Stimulated activated CD4-positive, alpha-beta T cell treated with anti-CD3 and anti-CD28 coated beads, Interleukin-15, amount 100 ng/mL, for 1 hour (primary cell): ENCODE measurements at places on chromosomes 3 and 15.

DNA sequence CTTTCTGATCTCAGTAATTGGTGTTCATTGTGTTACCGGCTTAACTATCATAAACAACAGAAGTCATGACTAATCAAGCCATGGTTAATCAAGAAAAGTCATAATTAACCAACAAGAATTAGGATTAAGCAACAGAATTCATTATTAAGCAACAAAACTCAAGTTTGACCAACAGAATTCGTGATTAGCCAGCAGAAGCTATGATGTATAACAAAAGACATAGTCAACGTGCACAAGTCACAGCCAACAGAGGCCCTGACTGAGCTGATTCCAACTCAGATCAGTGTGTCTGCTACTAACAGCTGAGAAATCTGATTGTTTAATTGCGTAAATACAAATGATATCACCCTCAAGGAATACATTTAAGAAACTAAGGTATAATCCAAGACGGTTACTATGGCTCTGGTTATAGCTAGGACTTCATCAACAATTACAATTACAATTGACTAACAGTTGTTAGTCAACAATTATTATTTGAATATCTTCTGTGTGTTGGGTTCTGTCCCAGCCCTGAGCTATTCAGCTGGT, 67.7 kb downstream of the RARB start:
- DNase-seq = no peak

DNA sequence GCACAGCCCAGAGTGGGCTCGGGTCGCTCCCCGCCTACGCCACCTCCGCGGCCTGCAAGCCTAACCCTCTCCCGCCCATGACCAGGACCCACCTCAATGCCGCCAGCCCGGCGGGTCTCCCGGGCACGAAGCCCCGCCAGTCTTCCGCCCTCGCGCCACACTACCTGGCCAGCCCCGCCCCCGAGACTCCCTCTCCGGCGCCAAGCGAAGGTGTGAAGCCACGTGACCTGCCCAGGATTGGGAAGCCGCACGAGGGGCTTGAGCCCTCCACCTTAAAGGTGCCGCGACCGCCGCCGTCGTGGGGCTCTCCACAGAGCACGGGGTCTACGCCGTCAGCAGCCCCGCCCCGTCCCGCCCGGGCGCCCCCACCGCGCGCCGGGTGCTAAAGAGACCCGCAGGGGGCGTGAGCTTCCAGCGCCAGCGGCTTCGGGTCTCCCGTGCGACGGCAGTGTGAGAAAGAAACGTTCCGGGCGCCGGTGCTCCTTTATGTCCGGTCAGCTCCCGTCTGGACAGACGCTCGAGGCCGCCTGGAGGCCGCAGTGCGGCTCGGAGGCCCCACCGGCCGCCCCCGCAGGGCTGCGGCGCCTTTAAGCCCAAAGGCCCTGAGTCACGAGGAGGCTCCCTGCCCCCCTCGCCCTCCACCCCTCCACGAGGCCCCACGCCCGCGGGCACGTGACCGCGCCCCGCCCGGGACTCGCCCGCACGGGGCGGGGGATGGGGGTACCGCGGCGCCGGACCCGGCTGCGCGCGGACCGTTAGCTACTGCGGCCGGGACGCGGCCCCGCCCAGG, at the start of gene CPEB1:
TSS of gene CPEB1 (minus strand) at position 319 of the 790 bp plus-strand sequence. CDS start 18,904 bp downstream, outside the sequence.
- DNase-seq = no peak

DNA sequence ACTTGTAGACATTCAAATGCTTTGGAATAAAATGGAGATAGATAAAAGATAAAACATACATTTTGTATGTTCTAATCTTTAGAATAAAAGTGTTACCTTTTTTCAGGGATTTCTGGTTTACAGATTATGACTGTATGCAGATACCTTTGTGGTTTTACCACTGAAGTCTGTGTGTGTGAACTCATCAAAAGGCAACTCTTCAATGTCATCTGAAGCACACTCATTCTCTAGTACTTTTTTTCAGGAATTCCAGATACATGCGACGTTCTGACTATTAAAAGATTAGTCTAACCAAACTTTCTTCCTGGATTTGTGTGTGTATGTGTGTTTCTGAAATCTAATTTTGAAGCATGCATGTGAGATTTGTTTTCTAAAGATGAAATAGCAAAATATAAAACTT, 188.6 kb downstream of the NLGN1 start:
- no peak for DNase-seq

DNA sequence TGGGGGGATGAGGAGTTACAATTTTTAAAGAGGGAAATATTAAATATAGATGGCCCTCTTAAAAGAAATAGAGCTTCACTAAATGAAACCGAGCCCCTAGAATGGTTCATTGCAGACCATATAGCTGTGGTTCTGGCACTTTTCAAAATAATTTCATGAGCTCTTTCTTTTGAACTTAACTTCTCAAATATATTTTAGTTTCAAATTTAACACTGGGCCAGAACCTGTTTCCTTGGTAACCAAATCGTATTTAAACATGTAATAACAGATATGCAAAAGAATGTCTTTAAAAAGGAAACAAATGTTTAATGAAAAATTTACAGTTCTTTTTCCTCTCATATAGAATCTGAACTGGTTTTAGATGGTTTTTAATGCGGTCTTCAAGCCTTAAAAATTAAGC, 20.1 kb downstream of the ZBTB38 start:
- DNase-seq = no peak

DNA sequence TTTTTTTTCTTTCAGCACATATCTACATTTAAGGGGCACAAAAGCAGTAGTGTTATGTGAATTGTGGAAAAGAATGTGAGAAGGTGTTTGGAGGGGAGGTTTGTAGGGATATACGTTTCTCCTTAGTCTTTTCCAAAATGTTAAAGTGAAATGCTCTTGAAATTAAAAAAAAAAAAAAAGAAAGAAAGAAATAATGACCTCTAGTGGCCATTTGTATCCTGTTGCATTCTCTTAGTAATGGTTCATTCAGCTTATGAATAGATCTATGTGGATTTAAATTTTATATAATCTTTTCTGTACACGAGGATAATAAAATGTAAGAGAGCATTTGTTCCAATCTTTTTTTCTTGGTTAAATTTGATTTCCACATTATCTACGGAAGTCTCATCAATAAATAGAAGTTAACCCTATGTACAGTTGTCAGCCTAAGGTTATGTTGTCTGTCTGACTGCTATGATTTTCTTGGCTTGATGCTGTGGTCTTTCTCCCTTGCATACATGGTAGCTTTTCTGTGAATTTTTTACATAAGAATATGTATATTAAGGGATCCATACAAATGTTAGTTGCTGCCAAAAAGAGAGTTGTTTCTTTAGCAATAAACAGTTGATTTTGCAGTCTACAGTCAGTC, 1.7 kb downstream of the P2RY13 start:
- DNase-seq = no peak

- no peak for DNase-seq
These were observed 63.2 kb downstream of the PDE8A start for GRCh38 chr15:85044894-85045293.

DNA sequence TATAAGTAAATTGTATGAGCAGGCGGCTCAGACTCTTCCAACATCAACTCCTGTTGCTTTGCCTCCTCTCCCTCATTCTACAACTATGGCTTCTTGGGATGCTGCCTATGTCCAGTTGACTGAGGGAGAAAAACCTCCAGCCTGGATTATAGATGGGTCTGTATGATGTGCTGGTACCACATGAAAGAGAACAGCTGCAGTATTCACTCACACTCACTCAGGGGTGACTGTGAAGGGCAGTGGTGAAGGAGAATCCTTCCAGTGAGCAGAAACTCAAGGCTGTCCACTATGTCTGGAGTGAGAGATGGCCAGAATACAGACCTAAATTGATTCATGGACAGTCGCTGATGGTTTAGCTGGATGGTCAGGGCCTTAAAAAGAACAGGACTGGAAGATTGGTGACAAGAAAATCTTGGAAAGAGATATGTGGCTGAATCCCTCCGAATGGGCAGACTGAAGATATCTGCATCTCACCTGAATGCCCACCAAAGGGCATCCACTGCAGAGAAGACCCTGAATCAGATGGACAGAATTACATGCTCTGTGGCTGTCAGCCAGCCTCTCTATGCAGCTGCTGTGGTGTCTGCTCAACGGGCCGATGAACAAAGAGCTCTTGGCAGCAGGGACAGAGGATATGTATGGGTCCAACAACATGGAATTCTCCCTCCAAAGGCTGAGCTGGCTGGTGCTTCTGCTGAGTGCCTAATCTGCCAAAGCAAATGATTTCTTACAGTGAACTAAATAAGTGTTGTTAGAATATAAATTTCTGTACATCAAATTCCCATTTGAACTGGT, 1.9 kb upstream of the BCL2L10 start:
- DNase-seq = no peak

GRCh38 chr15:82681371-82681770, 28.3 kb downstream of the AP3B2 start:
- no peak for DNase-seq

- DNase-seq = no peak
These were observed 25.4 kb upstream of the IL16 start for GRCh38 chr15:81171286-81171685.

DNA sequence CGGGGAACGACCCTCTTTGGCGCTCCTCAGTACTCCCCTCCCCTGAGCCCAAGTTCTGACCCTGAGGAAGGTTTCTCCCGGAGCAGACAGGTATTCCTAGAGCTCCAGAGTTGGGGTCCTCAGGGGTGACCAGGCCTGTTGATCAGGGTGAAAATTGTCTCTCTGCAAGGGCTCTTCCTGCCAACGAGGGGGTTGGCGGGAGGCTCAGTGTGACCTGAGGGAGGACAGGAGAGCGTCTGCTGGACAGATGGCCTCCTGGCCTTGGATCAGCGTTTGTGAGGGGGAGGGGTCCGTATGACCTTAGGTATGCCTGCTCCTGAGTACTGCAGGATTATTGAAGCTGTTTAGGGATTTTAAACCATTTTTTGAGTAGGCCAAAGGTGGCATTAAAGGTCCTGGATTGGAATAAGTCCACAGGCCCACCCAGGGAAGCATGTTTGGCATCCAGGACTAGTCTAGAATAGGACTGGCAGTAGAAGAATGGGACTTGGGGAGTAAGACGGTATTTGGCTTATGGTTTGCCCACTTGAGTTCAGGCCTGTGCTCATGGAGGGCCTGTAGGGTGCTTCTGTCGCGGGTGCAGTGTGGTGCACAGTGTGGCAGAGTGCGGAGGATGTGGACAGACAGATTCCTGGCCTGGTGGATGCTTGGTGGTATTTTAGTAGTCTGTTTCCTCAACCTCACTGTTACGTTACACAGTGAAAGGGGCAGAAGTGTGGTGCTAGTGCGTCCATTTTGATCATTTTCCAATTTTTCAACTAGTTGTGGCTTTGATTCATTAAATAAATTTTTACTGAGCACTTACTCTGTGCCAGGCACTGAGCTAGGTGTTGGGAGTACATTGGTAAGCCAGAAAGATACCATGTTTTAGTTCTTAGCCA, 959 bp downstream of the ZNF592 start:
- DNase-seq = no peak

GRCh38 chr3:152622811-152623167, 212.1 kb upstream of the P2RY1 start:
- DNase-seq = no peak

GRCh38 chr3:67094774-67095173, 96.7 kb downstream of the KBTBD8 start:
- no peak for DNase-seq

DNA sequence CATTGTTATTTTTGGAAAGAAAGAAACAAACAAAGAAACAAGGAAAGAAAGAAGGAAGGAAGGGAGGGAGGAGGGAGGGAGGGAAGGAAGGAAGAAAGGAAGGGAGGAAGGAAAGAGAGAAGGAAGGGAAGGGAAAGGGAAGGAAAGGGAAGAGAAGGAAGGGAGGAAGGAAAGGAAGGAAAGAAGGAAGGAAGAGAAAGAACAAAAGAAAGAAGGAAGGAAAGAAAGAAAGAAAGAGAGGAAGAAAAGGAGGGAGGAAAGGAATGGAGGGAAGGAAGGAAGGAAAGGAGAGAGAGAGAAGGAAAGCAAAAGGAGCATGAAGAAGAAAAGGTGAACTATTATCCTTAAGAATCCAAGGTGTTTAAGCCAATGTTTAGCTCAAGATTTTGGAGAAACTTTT, 262.7 kb upstream of the STT3B start:
- no peak for DNase-seq

DNA sequence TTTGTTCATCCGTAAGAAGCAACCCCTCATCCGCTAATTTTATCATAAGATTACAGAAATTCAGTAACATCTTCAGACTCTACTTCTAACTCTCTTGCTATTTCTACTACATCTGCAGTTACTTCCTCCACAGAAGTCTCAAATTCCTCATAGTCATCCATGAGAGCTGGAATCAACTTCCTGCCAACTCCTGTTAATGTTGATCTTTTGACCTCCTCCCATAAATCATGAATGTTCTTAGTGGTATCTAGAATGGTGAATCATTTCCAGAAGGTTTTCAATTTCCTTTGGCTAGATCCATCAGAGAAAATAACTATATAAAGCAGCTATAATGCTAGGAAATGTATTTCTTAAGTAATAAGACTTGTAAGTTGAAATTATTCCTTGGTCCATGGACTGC, 115.1 kb downstream of the TAFA4 start:
- DNase-seq = no peak

DNA sequence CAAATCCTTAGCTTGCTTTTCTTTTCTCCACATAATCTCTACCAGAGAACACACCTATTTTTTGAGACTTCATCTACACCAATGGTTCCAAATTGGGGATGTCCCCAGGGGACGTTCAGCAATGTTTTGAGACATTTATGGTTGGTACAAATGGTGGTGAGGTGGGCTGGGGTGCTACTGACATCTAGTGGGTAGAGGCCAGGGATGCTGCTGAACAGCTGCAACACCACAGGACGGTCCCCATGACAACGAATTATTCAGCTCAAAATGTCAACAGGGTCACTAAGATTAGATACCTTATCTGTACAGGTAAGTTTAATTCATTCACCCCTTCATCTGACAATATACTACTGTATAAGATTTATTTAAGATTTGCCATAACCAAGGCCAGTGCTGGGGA, 14.4 kb downstream of the GK5 start:
- DNase-seq = no peak

GRCh38 chr3:58025837-58026569, 17.8 kb downstream of the FLNB start:
- no peak for DNase-seq

DNA sequence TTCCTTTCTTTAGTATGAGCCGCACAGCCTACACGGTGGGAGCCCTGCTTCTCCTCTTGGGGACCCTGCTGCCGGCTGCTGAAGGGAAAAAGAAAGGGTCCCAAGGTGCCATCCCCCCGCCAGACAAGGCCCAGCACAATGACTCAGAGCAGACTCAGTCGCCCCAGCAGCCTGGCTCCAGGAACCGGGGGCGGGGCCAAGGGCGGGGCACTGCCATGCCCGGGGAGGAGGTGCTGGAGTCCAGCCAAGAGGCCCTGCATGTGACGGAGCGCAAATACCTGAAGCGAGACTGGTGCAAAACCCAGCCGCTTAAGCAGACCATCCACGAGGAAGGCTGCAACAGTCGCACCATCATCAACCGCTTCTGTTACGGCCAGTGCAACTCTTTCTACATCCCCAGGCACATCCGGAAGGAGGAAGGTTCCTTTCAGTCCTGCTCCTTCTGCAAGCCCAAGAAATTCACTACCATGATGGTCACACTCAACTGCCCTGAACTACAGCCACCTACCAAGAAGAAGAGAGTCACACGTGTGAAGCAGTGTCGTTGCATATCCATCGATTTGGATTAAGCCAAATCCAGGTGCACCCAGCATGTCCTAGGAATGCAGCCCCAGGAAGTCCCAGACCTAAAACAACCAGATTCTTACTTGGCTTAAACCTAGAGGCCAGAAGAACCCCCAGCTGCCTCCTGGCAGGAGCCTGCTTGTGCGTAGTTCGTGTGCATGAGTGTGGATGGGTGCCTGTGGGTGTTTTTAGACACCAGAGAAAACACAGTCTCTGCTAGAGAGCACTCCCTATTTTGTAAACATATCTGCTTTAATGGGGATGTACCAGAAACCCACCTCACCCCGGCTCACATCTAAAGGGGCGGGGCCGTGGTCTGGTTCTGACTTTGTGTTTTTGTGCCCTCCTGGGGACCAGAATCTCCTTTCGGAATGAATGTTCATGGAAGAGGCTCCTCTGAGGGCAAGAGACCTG, 13.2 kb downstream of the GREM1 start:
- no peak for DNase-seq
